AG04450 (cell line): ENCODE measurements at places on chromosomes 16 and 17.

DNA sequence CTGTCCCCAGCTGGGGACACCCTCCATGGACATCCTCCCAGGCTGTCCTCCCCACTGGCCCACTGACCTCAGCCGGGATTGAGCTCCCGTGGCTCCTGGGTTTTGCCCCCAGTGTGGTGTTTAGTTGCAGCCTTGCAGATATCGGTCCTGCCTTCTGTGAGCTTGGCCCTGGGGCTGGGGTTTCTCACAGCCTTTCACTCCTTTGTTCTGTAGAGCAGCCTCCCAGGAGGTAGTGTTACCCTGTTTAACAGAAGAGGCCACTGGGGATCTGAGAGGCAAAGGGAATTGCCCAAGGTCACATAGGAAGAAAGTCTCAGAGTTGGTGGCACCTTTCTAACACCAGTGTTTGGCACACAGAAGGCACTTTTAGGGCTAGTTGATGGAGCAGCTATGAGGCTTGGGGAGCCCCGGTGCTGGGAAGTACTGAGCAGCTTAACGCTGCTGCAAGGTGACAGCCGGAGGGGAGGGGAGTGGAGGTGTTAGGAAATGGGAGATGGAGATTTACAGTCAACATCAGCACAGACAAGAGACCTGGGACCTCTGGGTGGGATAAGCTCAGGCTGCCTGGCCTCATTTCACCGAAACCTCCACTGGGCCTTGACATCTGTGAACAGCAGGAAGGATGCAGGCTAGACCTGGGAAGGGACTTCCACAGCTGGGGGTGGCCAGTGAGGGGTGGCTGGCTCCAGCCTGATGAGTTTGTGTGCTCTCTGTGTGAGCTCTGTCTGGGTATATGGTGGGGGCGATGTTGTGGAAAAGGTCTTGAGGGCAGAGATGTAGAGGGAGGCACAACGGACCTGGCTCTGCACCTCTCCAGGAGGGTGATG, 26.1 kb downstream of the CACNA1G start:
- DNase-seq, result no peak

- no peak for DNase-seq
These were observed 3.3 kb upstream of the SLFN12L start for GRCh38 chr17:35540589-35541404.

DNA sequence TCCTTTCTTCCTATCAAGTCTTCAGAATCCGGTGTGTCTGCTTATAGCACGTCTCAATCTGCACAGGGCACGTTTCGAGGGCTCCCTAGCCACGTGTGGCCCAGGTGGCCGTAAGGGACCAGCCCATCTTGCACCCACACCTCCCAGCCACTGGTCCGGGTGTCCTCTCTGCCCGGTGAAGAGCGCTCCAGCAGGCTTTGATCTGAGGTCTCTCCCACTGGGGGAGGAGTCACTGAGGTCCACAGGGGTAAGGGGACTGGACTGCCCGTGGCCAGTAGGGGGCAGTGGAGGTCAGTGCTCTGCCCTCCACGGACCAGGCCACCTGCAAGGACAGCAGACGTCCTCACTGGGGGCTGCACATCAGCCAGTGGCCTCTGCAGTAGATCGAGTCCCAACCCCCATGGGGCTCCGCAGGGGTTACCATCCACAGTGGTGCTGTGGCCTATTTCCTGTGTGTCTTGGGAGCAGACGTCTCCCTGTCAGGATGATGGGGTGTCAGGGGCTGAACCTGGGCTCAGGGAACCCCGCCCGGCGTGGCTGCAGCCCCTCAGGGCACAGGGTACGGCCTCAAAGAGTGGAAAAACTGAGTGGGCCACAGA, 204.1 kb upstream of the CIBAR2 start:
- DNase-seq, result no peak

DNA sequence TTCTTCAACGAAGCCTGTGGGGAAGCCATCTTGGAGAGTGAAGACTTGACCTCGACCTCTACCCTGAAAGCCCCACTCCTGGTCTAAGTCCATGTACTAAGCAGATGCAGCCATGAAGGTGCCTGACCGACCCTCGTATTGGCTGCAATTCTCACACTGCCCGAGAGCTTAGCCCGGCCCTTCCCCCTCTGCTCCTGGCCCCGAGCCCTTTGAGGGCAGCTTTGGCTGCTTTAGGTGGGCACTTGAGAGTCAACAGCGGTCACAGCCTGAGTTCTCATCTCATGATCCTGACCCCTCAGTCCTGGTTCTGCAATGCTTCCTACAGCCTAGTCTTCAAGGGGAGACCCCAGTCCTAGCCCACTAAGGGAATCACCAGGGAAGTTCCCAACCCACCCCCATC, 35.9 kb downstream of the SRL start:
- DNase-seq, result no peak

DNA sequence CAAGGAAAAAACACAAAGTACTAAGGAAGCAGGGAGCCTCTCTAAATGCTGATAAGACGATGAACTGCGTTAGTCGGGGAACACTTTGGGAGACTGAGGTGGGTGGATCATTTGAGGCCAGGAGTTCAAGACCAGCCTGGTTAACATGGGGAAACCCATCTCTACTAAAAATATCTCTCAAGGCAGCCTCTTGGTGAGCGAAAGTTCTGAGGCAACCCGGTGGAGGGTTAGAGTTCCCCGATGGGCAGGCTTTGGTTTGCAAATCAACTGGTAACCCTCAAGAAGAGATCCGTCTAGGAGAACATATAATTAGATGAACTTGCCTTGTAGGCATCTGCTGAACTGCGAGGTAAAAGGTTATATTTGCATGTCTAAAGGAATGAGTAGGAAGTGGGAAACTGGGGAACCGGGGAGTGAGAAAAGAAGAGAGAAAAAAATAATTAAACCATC, 44.6 kb downstream of the WSB1 start:
- no peak for DNase-seq

- no peak for DNase-seq
These were observed 668 bp downstream of the USP36 start for GRCh38 chr17:78839762-78840529.

- no peak for DNase-seq
These were observed 9.4 kb upstream of the MAP2K3 start for GRCh38 chr17:21275047-21275578.

DNA sequence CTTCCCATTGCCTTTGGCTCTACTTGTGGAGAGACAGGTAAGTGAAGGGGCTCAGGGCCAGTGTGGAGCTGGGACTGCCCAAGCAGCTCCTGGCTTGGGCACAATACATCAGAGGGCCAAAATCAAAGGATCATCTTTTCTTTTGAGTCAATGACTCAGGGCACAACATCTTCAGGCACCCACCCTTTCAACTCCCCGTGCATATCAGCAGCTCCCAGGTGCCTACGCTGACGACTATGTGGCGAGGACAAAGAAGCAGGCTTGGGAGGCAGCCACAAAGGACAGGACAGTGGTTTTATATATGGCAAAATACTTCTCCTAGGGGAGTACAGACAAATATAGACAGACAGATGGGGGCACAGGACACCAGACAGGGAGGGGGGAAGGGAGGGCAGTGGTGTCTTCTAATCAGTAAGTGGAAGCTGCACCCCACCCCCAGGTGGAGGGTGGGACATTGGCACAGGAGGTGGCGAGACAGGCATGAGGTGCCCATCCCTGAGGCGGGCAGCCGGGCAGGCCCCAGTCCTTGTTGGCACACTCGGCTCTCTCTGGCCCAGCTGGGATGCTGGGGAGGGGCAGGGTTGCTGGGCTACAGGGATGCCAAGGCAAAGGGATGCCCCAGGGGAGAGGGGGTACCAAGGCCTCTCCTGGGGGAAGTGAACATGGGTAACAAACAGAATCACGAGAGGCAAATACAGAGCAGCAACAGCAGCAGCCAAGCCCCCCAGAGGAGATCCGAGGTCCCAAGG, 7.7 kb upstream of the ARL5C start:
- DNase-seq, result no peak

DNA sequence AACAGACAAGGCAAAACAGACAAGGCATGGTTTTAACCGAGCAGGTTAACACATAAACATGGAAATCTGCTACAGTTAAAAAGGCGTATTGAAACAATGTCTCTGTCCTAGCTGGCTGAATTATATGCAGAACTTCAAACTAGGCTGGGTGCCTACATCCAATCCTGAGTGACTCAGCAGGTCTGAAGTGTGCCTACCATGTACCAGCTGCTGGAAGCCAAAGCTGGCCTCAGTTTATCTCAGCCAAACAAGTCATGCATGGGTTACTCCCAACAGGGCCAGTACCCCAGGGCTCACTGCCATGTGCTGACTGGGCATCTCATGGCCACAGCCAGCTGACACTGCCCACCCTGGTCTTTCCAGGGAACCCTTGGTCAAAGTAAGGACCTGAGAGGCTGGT, 4.0 kb downstream of the C1QBP start:
- DNase-seq, result no peak

GRCh38 chr17:60158751-60159478, 9.1 kb downstream of the CA4 start:
- DNase-seq, result no peak

DNA sequence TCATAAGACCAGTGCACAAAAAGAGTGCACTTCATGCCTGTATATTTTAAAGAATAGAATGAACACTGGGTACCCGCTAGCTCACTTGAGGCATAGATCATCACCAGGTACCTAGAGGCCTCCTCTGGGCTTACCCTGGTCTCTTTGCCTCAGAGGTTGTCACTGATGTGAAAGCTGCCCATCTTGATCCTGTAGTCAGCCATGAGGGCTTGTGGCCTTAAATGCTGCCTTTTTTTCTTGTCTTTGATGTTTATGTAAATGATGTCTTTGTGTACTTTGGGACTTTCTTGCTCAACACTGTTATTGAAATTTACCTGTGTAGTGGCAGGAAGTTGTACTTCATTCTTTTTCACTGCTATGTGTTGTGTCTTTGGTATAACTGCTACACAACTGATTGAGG, 26.8 kb upstream of the SLC5A10 start:
- DNase-seq, result no peak

DNA sequence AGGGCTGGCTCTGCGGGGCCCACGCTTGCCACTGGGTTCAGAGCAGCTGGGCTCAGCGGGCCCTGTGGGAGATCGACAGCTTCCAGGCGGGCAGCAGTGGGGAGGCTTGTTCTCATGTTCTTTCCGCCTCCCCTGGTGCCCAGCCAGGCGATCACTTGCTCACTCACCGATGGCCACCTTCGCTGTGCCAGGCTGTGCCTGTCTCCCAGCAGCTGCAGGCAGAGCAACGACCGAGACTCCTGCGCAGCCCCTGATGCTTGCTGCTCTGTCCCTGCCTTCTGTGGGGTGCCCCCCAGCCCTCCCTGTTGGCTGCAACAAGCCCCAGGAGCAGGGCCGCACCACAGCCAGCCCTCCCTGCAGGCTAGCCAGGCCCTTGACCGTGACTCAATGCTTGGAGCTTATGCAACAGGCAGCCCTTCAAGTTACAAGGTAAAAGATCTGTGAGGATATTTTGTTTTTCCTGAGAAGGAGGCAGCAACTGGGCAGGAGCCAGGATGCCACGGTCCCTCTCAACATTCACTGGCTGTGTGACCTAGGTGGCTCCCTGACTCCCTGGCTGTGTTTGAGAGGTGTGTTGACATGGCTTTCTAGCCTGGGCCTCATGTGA, 9.6 kb upstream of the SPNS2 start:
- DNase-seq, result no peak

- DNase-seq, result no peak
These were observed 144.6 kb upstream of the PLCG2 start for GRCh38 chr16:81634380-81635062.

GRCh38 chr16:55660026-55660425, 4.2 kb downstream of the SLC6A2 start:
- no peak for DNase-seq

DNA sequence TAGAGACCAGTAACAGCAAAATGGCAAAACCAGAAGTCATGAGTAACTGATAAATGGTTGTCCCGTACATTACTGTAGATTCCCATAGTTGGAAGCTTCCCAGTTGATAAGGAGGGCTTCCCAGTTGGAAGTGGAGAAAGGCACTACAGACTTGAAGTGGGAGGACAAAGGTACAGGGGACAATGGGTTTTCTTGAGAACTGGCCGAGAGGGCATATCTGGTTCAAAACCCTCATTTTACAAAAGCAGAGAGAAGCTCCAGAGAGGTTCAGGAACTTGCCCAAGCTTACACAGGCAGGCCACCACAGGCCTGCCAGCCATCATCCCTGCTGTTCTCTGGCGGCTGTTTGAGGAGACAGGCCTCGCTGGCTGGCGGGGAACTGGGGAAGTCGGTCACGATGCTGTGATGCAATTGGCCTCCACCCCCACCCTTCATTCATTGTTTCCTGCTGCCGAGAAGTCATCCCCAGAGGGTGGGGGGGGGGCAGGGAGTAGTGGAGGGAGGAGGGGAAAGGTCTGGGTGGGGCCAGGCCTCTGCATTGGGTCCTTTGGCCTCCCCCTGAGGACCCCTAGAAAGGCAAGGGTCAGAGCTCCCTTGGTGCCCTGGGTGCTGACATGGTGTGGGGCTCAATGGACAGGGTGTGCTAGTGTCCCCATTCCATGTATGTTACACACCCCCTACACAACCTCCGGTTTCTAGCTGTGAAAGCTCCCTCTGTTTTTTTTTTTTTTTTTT, 3.0 kb downstream of the UBALD2 start:
- DNase-seq, result no peak

DNA sequence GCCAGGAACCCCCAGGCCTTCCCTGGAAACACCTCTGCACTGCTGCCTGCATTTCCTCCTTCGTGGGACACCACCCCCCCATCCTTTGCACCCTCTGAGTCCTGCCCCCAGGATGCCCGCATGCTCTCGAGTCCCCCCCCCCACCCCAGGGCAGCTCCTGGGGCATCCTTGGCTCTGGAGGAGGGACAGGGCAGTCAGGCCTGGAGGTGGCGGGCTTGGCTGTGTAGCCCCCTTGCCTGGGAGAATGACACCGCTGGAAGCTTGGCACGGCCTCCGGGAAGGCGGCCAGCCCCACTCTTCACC, 98.9 kb upstream of the GSE1 start:
- DNase-seq, result no peak

DNA sequence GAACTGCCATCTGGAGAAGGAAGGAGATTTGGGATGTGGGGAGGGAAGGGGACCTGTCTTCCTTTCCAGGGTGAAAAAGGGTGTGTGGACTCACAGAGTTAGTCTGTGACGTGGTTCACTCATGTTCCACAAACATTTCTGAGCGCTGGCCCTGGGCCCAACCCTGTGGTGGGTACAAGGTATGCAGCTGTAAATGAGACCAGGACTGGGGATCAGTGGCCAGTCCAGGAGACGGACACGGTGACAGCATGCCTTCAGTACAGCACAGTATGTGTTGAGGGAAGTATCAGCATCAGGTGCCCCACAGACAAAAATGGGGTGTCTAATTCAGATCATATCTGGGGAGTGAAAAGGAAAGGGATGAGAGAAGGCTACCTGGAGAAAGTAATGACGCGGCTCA, 5.5 kb upstream of the EPX start:
- no peak for DNase-seq

DNA sequence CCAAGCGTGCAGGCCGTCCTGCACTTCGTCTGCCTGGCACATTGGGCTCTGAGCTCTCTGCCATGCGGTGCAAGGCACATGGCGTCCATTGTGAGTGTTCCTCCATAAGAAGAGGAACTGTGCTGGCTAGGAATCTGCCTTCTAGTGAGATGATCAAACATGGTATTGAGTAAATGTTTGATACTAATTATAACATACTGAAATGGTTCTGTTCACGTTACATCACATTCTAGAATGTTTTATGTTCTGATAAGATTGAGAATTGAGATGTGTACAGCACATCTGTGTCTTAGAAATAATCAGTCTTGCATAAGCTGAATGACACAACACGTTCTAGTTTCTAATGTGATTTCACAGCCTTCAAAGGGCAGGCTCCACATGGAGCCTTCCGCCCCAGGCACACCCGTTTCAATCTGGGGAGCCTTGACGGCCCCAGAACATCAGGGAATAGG, 42.9 kb downstream of the USP10 start:
- no peak for DNase-seq
